ENCODE measurements at places on chromosomes 5 and 9.

DNA sequence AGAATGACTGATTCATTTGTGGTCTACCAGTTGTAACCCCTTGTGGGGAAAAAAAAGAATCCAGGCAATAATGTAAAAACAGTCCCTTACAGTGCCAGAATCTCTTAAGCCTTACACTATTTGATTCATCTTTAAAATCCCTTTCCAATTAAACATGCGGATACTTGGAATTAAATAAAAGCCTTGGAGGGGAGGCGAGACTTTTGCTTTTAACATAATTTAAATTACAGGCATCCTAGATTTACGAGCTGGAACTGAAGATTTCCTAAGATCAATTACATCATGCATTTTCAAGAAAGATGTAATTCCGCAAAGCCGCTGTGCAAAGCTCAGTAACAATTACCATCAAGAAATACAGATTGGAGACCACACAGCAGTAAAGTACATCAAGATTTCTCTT is 370.2 kb downstream of the MTRR start:
- DNase-seq, result no peak

DNA sequence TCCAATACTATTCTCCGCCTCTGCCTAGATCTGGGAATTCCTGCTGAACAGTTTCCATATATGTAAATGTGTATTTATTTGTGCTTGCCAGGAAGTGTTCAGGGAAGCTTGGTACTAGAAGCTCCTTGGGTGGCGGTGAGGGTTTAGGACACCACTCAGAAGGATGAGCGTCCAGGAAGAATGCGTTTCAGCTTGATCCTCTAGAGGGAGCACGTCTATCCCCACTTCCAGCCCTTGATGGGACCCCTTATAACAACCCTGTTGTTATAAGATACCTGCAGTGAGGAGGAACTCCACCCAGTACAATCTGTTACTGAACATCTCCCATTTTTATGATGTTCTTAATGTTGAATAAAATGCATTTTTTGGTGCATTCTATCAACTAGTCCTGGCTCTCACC is 88.9 kb downstream of the CYFIP2 start:
- DNase-seq, result no peak

GRCh38 chr5:139462586-139463276 is at the start of gene ECSCR:
TSS of gene ECSCR (minus strand) at chr5:139462743. CDS start at chr5:139462670, 73 bp downstream.
- DNase-seq, result no peak

DNA sequence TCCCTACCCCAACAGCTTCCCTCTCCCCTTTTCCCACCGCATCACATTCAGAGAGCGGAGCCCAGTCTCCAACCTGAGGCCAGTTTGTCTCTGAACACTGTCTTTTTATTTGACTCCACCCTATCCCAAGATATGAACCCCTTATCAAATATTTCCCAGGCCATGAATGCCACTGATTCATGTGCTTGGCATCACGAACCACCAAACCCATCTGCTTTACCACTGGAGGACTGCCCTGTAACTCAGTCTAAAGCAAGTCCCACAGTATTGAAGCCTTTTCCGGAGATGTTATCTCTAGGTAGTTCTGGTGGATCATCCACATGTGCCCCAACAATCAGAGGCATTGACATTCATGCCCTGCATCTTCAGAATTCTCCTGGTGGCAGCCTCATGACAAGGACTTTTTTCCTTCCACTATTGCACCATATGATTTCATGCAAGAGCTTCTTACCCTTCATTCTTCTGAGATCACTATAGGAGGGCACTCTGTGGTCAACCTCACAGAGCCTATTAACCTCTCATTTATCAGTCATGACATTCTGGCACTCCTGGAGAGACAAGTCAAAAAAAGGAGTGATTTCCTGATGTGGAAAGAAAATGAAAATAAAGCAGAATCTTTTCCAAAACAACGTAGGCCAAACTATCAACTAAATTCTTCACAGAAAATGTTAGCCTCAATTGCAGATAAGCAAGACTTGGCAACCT is 12.3 kb upstream of the SPATA31D4 start:
- no peak for DNase-seq

DNA sequence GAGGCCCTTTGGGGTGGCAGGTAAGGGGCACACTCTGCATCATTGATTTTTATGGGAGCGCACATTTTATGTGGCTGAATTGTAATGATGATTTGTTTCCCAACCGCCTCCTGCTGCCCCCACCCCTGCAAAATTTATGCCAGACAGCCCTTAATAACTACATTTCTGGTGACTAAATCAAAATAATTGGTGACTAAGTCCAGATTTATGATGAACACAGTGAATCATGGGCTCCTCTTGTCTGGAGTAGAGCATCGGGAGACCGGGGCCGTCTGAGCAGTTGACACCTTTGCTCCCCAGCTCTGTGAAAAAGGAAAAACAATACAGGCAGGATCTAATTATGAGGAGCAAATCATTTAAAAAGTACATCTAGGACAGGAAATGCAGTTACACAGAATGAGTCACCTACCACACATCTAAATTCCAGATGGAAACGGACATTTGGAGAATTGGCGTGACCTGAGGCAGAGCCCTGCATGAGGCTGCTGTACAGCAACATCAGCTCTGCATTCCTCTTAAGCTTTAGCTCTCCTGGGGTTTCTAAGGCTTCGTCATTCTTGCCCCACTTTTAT is 58.9 kb downstream of the DOCK2 start:
- no peak for DNase-seq

- no peak for DNase-seq
Measured at GRCh38 chr9:14616188-14616982, 76.8 kb downstream of the ZDHHC21 start.

DNA sequence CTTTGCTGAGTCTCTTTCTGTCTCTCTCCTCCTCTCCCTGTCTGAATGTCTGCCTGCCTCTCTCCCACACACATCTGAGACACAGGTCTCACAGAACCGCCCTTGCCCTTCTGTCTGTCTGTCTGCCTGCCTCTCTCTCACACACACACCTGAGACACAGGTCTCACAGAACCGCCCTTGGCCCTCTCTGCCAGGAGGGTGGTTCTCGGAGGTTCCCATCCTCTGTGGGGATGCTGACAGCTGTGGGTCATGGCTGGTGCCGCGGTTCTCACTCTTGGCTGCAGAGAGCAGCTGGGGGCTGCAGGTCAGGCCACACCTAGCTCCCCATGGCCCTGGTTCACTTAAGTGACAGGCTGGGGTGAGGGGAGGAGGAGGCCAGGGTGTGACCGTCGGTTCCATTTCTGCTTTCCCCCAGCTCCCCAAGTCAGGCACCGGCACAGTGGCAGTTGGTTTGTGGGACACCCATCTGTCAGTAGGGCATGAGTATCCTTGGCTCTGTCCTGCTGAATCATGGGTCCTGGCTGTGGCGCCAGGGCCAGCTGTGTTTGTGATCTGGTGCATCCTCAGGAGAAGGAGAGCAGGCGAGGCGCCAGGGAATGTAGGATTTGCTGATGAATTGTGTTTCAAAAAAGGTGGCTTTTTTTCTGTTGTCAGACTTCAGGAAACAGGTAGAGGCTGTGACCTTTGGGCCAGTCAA is 42.3 kb upstream of the CLPTM1L start:
- DNase-seq, result no peak

DNA sequence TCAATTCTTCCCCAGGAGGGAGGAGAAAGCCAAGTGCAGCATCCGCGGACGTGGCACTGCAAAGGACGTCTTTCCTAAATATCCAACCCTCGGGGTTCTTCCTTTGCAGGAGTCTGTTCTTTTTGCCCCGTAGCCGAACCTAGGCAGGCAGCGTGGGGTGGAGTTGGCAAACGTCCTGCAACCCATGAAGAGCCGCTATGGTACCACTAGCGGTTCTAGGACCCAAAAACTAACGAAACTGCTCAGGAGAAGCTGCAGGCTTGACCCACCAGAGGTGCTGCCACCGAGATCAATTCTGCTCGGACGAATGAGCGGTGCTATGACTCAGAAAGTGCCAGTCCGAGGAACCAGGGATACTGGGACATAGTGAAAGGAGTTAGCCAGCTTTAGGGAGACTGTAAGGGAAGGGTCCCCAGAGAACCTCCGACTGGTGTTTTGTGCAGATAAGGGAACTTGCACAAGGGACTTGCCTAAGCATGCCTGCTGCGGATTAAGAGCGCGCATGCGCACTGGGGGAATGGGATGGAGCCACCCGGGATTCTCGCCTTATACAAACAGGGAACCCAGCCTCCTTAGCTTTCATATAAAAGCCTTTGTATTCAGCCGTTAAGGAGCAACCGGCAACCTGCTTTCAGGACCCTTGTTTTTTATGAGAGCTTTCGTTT is 32.7 kb downstream of the ANXA2R start:
- no peak for DNase-seq

GRCh38 chr9:126457175-126457547 is 130.5 kb downstream of the MVB12B start:
- DNase-seq, result no peak

DNA sequence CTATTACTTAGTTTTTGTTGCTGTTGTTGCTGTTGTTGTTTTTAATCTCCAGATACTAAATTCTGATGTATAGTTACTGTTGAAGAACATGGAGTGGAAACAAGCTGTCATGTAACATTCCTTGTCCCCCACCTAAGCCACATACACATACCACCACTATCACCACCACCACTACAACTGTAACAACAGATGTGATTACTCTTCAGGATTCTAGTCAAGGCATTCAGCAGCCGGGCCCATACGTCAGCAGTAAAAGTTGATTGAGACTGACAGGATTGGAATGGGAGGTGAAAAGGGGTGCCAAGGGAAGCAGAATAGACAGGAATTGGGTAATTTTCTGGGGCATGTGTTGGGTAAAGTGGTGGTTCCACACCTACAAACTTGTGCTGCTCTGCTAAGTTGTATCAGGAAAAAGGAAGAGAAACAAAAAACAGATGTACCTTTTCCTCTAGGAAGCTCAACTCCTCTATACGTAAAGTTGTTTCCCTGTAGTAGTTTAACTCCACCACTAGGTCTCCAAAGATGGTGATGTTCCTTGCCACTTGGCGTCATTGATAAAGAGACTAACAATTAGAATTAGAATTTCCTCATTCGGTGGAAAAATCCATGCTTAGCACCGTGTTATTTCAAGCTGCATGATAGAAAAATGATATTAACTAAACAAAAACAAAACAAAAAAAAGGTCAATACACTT is 138.6 kb downstream of the ARRDC3 start:
- no peak for DNase-seq

- no peak for DNase-seq
Measured at GRCh38 chr5:142317753-142318152, 7.1 kb downstream of the SPRY4 start.

- DNase-seq, result no peak
Measured at GRCh38 chr5:120927950-120928530, 463.9 kb downstream of the PRR16 start.

GRCh38 chr5:174177531-174177930 is 132.0 kb downstream of the NSG2 start:
- no peak for DNase-seq

GRCh38 chr5:11973469-11973868 is 69.2 kb upstream of the CTNND2 start:
- DNase-seq, result no peak

DNA sequence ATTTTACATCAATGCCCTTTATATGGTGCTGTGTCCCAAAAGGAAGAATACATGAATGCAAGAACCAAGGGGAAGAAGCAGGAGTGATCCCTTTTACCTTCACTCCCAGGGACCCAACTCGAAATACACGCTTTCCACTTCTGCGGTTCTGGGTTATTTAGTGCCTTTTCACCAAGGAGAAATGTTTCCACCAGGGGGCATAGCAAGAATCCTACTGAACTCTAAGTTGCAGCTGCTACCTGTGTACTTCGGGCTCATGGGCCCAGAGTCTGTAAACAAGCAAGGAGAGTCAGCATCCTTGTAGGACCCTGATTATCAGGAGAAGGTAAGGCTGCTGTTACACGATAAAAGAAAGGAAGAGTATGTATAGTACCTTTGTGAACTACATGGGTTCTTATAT is 45.7 kb downstream of the DPYSL3 start:
- DNase-seq, result peak; percentile 6

DNA sequence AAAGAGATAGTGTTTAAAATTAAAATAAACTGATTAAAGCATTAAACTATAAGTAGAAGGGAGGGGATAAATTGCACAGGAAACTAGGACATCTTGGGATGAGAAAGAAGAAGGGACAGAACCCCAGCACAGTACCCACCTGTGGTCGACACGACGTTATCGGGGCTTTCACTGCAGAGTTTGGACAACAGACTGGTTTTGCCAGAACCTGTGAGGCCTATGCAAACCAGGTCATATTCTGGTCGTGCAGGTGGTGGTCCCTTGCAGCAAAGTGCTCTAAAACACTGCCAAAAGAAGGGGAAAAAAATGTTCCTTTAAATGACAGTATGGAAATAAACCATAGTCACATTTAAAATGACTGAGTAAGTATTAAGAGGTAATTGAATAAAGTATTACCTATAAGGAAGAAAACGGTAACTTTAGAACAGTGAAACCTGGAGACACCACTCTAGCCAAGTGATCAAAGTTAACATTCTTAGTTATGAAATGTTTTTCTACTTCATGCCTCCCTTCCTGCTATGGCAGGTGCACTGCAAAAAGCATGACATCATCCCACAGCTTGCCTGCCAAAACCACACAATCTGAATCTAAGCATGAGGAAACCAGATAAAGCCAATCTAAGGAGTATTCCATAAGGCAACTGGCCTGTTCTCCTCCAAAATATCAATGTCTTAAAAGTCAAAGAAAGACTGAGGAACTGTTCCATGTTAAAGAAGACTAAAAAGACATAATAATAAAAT is 138.6 kb downstream of the ARL15 start:
- DNase-seq, result no peak

- no peak for DNase-seq
Measured at GRCh38 chr9:34486572-34486971, 28.0 kb downstream of the DNAI1 start.

DNA sequence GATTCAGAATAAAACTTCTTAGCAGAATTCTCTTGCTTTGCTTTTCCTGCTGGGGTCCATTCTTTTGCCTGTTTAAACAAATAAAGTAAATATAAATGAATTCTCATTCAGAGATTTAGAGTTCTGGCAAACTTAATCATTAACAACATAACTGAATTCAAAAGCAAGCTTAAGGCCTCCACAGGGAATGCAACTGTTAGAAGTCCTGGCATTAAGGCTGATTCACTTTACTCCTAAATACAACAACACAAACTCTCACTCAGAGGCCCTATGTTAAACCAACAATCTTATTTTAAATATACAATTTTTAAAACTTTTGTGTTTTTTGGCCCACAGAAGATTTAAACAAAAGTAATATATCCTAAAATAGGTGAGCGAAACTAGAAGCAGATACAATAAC is 178.3 kb downstream of the AP3B1 start:
- no peak for DNase-seq

All from T-helper 2 cell (primary cell).